Peyer's patch (tissue), 4 donors: ENCODE measurements at places on chromosomes 4 and X. TPM values are rescaled to one million over a fixed set of nuclear protein-coding genes. Genes with fewer than 3 reads are reported as not detected.
A peak's percentile ranks its signal among the peaks of the same experiment; 100 is the strongest.

GRCh38 chr4:13678186-13678924 is 50.8 kb upstream of the BOD1L1 start:
- H3K27me3 ChIP-seq, result no peaks in the 10 kb centered on the region
- DNase-seq, result no peak
- no peak overlapping the region for H3K27ac ChIP-seq
- no peaks in the 10 kb centered on the region for H3K36me3 ChIP-seq
- H3K4me3 ChIP-seq, result no peak overlapping the region

GRCh38 chrX:68844581-68844980 is 15.8 kb downstream of the EFNB1 start:
- no peak for DNase-seq
- no peaks in the 10 kb centered on the region for H3K27me3 ChIP-seq
- no peak overlapping the region for H3K4me3 ChIP-seq
- H3K4me1 ChIP-seq, result no peaks in the 10 kb centered on the region
- H3K27ac ChIP-seq, result no peak overlapping the region

DNA sequence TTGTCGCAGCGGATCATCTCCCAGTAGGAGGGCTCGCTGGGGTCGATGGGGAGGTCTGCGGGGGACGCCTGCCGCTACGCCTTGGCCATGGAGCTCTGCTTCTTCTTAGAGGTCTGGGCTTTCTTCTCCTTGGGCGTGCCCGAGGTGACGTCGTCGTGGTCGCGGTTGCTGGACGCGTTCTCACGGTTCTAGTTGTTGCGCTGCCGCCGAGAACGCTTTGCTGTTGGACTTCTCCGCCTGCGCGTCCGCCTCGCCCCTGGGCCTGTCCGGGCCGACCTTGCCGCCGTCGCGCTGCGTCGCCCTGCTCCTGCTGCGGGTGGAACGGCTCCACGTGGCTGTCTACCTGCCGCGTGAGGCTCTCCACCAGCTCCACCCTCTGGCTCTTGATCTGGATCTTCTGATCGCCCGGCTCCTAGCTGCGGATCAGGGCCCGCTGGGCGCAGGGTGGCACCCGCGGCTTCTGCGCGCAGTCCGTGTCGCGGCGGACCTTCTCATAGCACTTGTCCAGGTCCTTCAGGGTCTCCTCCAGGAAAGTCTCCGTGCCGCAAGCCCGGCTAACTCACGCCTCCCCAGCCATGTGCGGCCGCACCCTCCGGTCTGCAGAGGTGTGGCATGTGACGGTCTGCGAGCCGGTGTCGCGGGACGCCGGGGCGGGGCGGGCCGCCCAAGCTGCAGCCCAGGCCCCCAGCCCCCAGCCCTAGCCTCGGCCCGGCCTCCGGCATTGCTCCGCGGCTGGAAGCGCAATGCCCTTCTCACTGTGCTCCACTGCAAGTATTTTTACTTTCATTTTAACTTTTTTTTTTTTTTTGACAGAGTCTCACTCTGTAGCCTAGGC is 40.5 kb upstream of the OGT start:
- H3K27me3 ChIP-seq, result no peaks in the 10 kb centered on the region
- H3K36me3 ChIP-seq, result no peaks in the 10 kb centered on the region
- peak overlapping the region; percentile 8 for H3K27ac ChIP-seq
- peak; percentile 63 for DNase-seq

GRCh38 chr4:48910511-48910910 is 3.9 kb upstream of the OCIAD2 start:
- H3K4me1 ChIP-seq, result no peaks in the 10 kb centered on the region
- no peaks in the 10 kb centered on the region for H3K27me3 ChIP-seq
- no peaks in the 10 kb centered on the region for H3K36me3 ChIP-seq
- no peak for DNase-seq

DNA sequence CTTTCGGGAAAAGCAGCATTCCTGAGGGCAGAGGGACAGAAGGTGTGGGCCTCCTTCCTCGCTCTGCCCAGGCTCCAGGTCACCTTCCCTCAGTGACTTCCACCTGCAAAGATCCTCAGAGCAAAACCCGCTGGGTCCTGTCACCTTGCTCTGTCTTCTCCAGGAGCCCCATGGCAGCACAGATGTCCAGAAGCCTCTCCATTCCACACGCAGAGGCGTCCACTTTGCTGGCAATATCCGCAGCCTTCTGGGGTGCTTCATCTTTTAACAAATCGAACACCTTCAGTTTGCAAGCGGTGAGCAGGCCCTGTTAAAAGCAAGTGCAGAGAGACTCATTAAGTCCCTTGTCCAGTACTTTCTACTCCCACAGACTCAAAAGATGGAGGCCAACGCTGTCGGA is 27.3 kb downstream of the ASMTL start:
- H3K4me1 ChIP-seq, result no peaks in the 10 kb centered on the region
- no peak overlapping the region for H3K27ac ChIP-seq
- H3K4me3 ChIP-seq, result no peak overlapping the region
- H3K27me3 ChIP-seq, result no peaks in the 10 kb centered on the region
- H3K36me3 ChIP-seq, result no peaks in the 10 kb centered on the region
- DNase-seq, result peak; percentile 19

DNA sequence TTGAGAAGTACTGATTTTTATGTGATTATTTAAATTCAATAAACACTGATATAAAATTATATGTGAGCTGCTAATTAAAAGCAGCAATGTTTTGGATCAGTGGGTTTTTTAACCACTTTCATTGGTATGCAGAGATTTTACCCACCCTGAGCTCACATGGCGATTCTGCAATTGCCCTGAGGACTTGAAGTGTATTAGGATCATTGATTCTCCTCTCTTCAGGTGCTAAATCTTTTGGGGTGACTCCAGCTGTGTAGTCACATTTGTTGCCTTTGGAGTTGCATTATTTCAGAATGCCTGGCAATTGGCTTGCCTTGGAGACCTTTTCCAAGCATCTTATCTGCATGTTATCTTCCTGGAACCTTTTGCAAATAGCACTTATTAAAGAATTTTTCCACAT is 51.3 kb downstream of the UGT8 start:
- H3K27me3 ChIP-seq, result no peaks in the 10 kb centered on the region
- no peak overlapping the region for H3K4me3 ChIP-seq
- H3K27ac ChIP-seq, result no peak overlapping the region
- H3K4me1 ChIP-seq, result peaks cover 6% of the 10 kb centered on the region

GRCh38 chr4:58981828-58982227 is 1871.6 kb upstream of the IGFBP7 start:
- H3K4me3 ChIP-seq, result no peak overlapping the region
- H3K36me3 ChIP-seq, result no peaks in the 10 kb centered on the region
- H3K27me3 ChIP-seq, result no peaks in the 10 kb centered on the region
- no peak for DNase-seq
- H3K27ac ChIP-seq, result no peak overlapping the region

PHKA2 gene
- total RNA-seq, result 52.8 TPM

GPR82 gene
- total RNA-seq, result 0.88 TPM

CCSER1 gene
- total RNA-seq, result 48.3 TPM

FAM200B gene
- 27.6 TPM for total RNA-seq
